Stimulated activated CD8-positive, alpha-beta memory T cell treated with anti-CD3 and anti-CD28 coated beads, Interleukin-12 subunit alpha, Interleukin-12 subunit beta, amount 100 ng/mL, for 1 hour (primary cell): ENCODE measurements at places on chromosomes 1 and 21.

DNA sequence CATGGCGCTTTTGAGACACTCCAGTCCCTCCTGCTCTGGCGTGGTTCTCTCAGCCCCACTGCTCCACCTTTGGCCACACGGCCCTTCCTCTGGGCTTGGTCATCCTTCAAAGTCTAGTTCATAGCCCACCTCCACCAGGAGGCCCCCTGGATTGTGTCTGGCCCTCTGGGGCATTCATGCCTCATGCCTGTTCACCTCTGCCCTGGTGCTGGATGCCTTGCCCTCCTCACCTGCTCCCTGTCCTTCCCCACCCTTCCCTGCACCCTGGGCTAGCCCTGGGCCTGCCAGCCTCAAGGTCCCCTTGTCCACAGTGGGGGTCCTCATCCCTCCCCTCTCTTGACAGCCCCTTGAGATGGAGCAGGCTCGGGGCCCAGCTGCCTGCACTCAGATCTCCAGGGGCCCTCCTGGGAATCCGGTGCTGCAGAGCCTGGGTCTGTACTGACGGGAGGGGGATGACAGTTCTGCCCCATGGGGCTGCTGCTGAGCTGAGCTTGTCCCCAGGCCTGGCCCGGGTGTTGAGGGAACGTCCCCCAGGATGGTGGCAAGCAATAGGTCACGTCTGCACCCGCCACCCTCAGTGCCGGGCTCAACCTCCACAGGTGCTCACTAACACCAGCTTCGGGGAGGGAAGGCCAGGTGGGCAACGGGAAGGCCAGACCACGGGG lies 18.4 kb downstream of the PRXL2B start:
- DNase-seq, result no peak

GRCh38 chr1:27086026-27086425 lies 68.9 kb downstream of the SLC9A1 start:
- no peak for DNase-seq

DNA sequence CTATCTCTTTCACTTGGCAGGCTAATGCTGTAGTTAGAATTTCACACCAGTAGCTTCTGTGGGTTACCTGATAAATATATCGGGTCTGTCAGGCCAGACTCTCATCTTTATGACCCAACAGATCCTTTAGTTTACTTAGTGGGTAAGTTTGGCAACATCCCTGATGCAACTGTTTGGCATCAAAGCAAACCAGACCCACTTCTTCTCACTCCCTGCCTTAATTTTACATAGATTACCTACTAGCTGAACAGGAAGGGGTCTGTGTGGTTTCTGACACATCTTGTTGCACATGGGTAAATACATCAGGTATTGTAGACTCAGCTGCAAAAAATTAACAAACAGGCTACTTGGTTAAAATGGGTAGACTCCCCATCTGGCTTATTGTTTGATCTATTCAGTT lies 3.2 kb upstream of the GUK1 start:
- DNase-seq, result no peak

DNA sequence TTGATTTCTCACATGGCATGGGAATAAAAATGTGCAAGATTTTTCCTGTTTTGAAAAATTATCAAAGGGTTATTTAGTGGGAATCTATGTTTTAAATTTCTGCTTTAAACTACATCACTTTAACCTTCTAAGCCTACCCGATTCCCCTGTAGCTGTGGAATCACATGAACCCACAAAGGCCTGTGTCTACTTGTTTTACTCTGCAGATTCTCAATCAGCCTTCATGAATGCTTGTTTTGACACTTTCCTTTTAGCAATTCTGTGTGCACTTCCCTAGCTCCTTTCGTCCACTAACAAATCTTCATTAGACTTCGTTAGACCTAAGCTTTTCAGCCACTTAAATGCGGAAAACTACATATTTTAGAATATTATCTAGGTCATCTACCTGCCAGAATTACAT lies 56.0 kb upstream of the C1orf21 start:
- no peak for DNase-seq

DNA sequence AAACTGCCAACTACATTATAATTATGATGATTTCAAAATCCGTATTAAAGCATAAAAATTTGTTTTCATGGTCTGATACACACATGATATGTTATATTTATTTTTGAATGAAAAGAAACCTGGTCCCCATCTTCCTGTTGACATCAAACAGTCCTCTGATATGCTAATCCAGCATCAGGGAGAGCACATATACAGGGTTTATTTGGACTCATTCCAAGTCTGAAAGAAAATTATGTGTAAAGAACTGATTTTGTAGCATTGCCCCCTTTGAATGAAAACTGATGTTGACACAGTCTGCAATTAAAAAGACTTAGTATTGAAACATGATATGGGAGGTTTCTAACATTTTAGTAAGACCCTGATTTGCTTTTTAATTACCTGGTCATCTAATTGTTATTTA lies 119.4 kb downstream of the NEK7 start:
- DNase-seq, result no peak

DNA sequence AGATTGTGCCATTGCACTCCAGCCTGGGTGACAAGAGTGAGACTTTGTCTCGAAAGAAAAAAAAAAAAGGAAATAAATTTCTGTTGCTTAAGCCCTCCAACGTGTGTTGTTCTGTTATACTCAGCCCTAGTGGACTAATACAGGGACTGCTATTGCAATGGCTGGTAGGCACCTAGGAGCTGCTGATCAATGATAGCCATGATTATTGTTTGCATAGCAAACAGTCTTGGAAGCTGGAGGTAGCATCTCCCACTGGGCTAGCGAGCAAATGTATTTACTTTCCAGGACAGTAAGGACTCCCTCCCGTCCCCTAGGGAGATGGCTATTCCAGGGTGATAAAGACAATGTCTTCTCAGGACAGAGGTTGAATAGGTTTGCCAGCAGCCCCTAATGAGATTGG lies 13.5 kb upstream of the TNFRSF8 start:
- DNase-seq, result no peak

- no peak for DNase-seq
Observed at GRCh38 chr1:87880764-87881163, 552.1 kb downstream of the LMO4 start.

- DNase-seq, result no peak
Observed at GRCh38 chr1:74586253-74586897, 74.0 kb upstream of the LRRC53 start.

- no peak for DNase-seq
Observed at GRCh38 chr1:156618853-156619581, at the start of gene HAPLN2. TSS of gene HAPLN2 (plus strand) at chr1:156619415. CDS start at chr1:156623491, 4,076 bp downstream.

DNA sequence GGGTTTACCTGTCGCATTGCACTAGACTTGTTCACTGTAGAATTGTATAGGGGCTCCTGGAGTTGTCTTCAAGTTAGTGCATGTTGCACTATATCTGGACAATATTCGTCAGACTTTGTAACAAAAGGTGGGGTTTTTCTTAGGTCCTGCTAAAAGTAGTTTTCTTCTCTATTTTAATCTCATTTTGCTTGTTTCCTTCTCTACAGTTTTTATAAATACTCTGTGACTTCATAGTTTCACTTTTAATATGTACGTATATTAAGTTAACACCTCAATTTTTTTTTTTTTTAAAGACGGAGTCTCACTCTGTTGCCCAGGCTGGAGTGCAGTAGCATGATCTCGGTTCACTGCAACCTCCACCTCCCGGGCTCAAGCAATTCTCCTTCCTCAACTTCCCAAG lies 26.5 kb upstream of the MRPS6 start:
- DNase-seq, result no peak

GRCh38 chr1:13813398-13814012 lies 113.5 kb downstream of the PRDM2 start:
- DNase-seq, result peak; percentile 24

- DNase-seq, result no peak
Observed at GRCh38 chr1:157403203-157403602, 149.1 kb downstream of the FCRL5 start.

- no peak for DNase-seq
Observed at GRCh38 chr1:56543783-56544612, 35.4 kb downstream of the PLPP3 start.

DNA sequence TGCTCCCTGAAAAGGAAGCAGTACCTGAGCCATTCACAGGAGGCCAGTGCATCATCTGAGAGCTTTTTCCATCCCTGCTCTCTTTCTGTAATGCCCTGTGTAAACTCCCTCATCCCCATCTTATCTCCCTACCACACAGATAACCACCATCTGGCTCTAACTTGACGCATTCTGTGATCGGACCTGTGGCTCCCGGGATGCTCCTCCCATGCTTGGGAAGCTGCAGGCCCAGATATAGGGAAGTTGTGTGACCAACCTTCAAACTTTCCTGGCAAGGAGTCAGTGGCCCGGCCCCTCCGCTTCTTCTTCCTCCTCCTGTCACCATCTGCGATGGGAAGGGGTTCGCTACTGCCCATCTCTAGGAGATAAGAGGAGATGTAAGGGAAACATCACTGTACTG lies 21.1 kb downstream of the MKNK1 start:
- DNase-seq, result no peak

DNA sequence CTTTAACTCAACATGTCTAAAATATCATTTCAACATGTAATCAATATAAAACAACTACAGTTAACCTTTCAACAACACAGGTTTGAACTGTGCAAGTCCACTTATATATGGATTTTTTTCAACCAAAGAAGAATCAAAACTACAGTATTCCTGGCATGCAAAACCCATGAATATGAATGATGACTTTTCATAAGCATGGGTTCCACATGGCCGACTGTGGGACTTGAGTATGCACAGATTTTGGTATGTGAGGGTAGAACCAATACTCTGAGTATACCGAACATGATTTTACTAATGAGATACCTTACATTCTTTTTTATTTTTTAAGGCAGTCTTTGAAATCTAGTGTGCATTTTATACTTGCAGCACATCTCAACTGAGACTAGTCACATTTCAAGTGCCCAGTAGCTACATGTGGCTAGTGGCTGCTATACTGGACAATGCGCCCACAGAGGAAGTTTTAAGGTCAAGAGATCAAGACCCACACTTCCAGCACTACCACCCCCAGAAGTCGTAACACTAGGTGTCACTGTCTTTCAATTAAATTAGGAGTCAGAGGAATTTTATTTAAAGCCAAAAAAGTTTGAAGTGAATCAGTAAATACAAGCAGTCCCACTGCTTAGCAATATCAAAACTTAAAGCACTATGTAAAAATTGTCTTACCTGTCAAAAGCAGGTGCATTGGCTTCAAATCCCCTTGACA lies 40.0 kb downstream of the SYNJ1 start:
- no peak for DNase-seq

DNA sequence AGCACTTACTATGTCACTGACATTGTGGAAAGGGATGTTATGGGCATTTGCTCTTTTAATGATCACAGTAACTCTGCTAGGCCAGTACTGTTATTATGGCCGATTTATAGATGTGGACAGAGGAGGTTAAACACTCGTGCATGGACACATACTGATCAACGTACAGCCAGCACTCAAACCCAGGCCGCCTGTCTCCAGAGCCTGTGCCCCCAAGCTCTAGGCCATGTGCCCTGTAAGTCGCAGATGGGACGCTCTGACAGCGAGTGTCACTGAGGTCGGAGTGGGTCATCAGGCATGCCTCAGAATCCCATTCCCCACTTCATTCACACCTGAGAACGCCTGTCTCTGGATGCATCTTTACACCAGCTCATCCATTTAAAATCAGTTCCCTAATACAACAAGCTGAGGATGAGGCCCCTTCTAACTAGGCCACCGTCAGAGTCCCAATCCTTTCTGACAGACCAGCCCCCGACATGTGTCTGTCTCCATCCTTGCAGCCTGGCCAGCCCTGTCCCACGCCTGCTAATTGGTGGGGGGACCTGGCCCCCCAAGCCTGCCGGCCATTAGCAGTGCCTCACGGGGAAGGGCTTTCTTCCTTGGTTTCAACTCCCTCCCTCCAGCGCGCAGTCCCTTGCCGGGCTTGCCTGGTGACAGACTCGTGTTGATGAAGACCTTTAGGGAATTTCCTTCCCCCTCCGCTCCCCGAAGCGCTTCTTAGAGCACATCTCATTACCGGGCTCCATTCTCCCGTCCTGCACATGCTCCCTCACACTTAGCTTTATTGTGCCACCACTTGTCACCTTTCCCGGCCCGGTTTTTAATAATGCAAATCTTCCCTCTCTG lies 436.8 kb downstream of the KIF26B start:
- no peak for DNase-seq

- no peak for DNase-seq
Observed at GRCh38 chr1:207648334-207649209, 3.6 kb downstream of the CR1L start.

DNA sequence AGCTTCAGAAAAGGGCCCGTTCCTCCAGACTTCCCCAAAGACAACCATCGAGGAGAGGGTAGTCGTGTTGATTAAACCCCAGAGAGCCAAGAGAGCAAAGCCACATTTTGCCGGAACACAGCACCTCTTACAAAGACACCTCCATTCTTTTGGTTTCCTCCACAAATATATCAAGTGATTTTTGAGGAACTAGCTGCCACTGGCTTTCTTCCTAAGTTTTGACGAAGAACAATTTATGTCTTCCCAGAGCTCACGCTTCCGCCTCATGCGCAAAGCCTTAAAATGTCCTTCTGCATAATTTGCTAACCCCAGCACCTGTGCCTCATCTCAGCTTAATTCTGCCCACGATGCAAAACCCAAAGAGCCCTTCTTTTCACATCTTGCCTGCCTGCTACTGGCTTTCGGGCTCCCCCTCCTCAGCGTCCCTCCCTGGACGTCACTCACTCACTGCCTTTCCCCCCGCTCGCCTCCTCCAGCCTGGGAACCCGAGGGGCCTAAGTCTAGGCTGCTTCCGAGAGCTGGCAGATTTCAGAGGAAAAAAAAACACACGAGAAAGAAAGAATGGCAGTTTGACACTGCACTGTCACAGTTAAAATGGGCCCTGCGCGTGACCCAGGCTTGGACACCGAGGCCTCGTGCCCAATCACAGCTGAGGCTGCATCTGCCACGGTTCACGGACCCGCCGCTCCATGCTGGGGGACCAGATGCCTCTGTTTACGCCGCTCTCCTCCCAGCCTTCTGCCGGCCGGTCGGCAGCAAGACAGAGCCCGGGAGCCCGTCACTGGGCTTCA lies 77.6 kb upstream of the IFNAR2 start:
- no peak for DNase-seq

- DNase-seq, result no peak
Observed at GRCh38 chr1:223815865-223816264, 29.9 kb downstream of the TP53BP2 start.

- DNase-seq, result no peak
Observed at GRCh38 chr1:180545991-180546390, 12.8 kb upstream of the OVAAL start.

GRCh38 chr1:204685236-204686006 lies at the start of gene LRRN2:
TSS of gene LRRN2 (minus strand) at chr1:204685738. CDS start at chr1:204619992, 65,746 bp downstream.
- DNase-seq, result no peak

DNA sequence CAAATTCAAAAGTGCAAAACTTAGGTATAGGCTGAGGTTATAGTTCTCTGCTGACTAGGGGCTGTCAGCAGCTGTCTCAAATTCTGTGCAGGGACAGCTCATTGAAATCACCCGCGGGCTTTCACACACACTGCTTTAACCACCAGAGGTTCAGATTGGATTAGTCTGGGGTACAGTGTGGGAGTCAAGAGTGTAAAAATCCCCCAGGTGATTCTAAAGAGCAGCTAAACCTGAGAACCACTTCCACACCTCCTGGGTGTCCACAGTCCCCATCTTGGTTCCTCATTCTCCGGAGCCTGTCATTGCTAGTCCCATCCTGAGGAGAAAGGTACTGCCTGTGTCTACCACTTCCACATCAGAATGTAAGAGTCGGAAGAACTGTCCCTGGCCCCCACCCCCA lies 9.9 kb upstream of the TDRD10 start:
- no peak for DNase-seq
